NCI-H1092 (cell line): ENCODE measurements at places on chromosomes 12 and 14.

DNA sequence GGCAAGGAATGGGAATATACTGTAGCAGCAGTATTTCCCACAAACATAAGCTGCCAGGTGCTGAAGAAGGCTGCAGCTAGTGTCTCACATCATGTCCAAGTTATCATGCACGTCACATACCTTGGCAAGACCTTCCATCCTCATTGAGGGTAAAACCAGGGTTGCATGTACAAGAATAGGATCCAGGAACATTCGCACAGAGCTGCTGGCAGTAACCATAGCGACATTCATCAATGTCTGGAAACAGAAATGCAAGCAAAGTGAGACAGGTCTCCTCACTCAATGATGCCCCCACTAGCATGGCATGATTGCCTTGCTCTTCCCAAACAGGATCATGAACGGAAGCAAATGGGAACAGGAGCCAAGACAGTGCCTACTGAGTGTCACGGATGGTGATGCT is 23.8 kb upstream of the TC2N start:
- DNase-seq: no peak

GRCh38 chr12:116559162-116559935 is at the start of gene MAP1LC3B2:
MAP1LC3B2 (plus strand) TSS chr12:116559381; CDS start chr12:116575943, 16,562 bp downstream.
- DNase-seq: no peak

DNA sequence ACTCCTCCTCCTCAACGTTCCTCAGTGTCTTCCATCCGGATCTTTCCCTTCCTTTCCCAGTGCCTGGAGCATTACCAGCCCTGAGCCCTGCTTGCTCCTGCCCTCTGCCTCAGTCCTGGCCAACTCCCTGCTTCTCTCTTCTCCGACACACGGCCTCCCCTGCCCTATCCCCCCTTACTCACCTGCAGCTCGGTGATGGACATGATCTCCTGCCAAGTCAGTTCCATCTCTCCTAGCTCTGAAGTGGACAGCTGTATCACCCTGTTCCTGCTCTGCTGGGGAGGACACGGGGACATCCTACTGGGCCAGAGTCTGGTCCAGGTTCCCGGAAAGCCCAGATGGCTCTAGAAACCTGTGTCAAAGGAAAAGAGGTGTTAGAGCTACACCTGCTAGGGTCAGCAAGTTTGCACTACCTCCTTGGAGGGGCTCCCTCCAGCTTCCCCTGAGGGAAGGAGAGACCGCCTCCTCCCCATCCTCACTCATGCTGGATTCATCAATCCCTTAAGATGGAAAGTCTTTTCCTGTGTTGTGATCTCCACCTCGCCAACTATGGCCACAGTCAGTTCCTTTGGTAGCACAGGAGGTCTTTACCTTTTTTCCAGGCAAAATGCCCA is 5.8 kb downstream of the NFE2 start:
- no peak for DNase-seq

- DNase-seq: no peak
Measured at GRCh38 chr14:105884808-105885281, 358.5 kb downstream of the TMEM121 start.
